ENCODE measurements at places on chromosomes 11 and 22.
A peak's percentile ranks its signal among the peaks of the same experiment; 100 is the strongest.

- DNase-seq = no peak
These were observed 1.3 kb upstream of the LPXN start for GRCh38 chr11:58576887-58577471.

DNA sequence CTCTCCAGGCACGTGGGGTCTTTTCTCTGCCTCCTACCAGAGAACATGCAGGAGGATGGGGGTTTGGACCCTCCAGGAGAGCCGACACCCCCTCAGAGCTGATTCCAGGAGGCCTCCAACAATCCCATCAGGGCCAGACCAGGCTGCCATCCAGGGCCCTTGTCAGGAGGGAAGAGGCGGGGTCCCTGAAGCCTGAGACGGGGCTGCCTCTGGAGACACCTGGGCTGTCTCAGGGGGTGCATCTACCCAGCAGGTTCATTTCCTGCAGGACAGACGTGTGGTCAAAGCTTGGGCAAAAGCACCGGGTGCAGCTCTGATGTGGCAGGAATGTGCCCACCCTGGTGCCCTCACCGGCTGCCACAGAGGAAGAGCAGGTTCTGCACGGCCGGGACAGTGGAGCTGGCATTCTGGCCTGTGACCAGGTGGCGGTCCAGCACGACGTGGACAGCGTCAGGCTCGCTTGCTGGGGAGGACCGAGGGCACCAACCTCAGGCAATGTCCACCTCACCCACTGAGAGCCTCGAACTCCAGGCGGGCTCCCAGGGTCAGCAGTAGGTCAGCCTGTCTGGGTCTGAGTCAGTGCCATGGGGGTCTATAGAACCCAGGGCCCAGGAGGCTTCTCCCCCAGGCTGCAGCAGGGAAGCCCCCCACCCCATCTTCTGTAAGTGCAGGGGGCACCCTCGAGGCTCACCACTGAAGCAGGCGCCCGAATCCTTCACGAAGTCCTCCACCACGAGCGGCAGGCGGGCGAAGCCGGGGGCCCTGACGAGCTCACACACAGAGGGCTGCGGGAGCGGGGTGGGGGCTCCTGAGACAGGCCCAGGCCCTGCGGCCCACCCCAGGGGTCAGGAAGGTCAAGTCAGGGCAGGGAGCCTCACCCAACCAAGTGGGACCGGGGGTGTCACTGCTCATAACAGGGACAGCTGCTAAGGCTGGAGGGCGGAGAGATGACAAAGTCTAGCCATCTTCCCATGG is 6.4 kb downstream of the GATD1 start:
- no peak for DNase-seq

GRCh38 chr11:116773203-116774097 is 663 bp upstream of the BUD13 start:
- DNase-seq = no peak

GRCh38 chr11:61477126-61477525 is 31.4 kb upstream of the LRRC10B start:
- DNase-seq = no peak

DNA sequence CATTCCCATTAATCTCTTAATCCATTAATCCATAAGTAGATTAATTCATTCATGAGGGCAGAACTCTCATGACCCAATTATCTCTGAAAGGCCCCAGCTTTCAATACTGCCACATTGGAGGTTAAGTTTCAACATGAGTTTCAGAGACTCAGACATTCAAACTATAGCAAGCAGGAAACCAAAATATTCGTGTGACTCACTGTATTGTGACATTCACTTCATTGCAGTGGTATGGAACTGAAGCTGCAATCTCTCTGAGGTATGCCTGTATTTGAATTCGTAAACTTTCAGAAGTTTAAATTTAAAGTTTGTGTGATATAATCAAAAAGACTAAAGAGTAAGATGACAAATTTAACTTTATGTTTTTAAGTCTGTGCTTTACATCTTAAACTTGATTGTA is 2.9 kb upstream of the OR52J3 start:
- DNase-seq = no peak

- DNase-seq = peak; percentile 2
These were observed 92.9 kb downstream of the RPS6KA4 start for GRCh38 chr11:64451856-64452255.

DNA sequence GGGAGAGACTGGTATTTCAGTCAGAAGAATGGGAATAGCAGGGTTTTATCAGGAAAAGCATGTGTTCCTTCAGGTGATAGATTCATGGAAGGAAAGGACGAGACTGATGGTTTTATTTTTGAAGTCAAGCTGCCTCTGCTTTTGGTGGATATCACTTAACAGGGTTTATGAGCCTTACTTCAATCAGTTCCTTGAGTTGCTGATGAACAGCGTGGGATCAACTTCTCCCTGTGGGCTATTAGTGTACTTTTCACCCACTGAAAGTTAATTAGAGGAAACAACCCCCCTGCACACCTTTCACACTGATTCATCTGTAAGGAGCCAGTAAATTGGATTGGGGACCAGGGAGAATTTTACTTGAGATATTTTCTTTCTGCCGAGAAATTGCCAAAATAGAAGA is 479.0 kb downstream of the NELL1 start:
- no peak for DNase-seq

DNA sequence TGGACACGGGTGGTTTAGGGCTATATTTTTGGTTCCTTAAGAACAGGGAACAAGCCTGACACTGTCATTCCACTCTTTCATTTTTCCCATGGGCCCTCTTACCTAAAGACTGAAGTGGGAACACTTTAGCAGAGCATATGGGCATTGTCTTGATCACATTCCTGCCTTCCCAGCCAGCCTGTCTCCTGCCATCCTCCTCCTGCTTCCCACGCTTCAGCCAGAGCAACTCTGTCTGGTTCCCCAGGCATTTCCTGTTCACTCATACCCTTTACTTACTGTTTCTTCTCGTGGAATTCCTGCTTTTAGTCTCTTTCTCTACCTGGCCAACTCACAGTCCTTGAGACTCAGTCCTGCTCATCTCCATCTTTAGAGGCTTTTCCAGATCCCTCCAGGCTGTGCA is 22.8 kb downstream of the MRPL16 start:
- no peak for DNase-seq

- no peak for DNase-seq
These were observed 163.0 kb downstream of the SPON1 start for GRCh38 chr11:14125529-14125928.

DNA sequence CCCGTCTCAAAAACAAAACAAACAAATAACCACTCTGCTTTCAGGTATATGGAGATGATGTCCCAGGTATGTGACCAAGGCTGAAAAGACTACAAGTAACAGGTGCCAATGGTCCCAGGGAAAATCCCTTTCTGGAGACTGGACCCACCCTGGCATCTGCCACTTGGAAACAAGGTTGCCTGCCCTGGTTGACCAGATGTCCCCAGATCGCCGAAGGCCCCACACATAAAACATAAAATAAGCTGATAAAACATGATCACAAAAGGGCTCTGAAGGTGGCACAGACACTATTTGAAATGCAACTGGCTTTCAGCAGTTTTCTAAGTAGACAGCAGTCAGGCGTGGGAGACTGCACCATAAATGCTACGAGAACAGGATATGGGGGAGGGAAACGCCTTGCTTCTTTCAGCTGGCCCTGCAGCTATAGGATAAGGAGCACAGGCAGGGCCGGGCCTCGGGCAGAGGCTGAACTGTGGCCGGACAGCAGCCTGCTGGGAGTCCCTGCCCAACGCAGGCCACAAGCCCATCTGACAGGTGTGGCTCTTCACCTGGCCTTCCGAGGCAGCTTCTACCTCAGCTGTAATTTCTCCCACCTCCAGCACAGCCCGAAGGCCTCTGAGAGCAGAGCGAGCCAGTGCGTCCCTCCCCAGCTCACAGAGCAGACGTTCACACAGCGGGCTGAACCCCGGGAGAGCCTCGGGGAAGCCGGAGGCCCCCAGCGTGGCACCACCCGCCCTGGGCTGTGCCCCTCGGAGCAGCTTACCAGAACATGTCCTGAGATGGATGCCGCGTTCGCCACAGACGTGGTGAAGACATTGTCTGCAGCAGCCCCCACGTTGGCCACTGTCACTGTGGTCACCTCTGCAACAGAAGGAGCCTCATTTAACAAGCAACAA is 4.0 kb downstream of the DEAF1 start:
- no peak for DNase-seq

DNA sequence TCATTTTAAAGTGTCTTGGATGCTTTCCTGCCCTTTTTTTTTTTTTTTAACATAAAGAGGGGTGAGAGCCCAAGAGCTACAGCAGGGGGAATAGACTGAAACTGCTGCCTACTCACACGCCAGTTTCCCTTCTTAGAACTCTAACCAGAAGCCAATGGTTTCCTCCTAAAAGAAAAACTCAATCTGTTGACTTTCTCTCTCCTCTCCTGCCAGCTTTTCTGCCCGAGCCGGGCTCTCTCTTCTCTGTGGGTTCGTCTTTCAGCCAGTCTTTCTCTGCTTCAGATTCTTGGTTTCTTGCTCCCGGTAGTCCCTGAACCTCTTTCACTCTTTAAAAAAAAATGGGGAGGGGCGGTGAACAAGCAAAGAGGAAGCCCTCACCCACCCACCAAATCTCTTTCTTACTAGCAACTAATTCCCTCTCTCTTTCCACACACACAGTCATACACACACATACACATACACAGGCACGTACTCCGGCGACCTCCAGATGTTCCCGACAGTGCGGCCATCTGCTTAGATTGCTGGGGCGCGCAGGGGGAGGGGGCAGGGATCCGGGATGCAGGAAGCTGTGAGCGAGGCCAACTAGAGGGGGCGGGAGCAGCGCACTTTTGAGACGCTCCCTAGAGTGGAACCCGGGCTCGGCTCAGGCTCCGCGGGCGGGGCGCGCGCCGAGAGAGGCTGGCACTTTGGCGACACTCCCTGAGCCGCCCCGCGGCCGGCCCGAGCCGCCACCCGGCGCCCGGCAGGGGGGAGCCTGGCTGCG is 444 bp upstream of the TSKU start:
- DNase-seq = no peak

Data from activated effector memory CD4-positive, alpha-beta T cell treated with anti-CD3 and anti-CD28 coated beads, Interleukin-2, amount 50 U/mL, for 16 hours (primary cell).